ENCODE measurements at places on chromosomes 4 and X. TPM values are rescaled to one million over a fixed set of nuclear protein-coding genes. Genes with fewer than 3 reads are reported as not detected.

DNA sequence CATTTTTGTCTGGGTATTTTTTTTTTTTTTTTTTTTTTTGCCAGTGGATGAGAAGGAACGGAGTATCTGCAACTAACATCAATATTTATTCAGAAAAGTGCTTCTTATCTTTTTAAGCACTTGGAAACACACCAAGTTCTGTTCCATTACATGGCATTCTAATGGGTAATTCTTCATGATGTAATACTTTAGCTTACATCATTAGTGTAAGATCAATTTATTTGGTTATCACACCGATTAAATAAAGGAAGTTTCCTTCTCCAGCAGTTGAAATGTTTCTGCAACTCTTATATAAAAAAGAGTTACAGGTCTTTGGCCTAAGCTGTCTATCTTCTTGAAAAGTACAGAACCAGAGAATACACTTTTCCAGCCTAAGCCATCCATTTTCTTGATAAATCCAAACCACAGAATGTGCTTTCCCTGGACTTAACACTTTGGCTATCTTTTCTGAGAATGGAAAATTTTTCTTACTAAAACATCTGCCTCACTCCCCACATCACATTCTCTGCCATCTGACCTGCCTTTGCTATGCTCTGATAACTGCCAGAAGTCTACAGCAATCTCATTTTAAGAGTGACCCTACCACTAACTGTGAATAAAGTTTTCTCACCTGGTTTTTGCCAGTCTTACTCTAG lies 191.9 kb upstream of the MAB21L2 start:
- DNase-seq = no peak

The TMEM35A gene
- total RNA-seq = not detected

DNA sequence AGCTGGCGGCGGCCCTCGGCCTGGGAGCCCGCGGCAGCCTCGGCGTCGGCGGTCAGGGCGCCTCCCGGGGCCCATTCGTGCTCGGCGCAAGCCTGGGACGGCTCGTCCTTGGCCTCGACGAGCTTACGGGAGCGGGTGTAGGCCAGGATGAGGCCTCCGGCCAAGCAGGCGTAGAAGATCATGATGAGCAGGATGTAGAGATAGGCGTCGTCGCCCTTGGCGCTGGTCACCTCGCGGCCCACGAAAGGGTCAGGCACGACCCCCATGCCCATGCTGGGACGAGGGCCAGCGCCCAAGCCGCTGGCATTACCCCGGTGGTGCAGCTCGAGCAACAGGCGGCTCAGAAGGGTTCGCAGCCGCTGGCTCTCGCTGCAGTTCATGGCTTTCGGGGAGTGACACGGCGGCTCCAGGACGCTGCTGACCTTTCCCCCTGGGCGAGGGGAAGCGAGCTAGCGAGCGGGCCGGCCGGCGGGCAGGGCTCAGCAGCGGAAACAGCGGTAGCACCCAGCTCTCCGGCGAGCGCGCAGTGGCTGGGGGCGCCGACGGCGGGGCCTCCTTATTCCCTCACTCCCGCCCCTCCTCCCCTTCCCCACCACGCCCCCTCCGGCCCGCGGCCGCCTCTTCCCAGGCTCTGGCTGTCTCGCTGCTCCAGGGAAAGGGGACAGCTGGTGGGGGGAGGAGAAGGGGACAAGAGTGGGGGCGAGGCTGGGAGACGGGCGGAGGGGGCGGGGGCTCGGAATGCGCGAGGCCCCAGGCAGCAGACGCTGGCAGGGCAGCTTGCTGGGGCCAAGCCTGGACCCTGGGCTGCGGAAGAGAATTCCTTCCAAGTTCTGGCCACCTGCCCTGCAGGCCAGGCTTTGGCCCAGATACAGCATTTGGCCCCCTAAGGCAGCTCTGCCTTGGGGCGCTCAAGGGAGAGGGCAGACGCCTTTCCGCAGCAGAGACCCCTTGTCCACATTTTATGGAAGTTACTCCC lies at the start of gene KCNE5:
TSS of gene KCNE5 (minus strand) at position 532 of the 976 bp plus-strand sequence. CDS start at position 380, 152 bp downstream.
- no peak for DNase-seq

- no peak for DNase-seq
These were observed 205.1 kb downstream of the RASL11B start for GRCh38 chr4:53067125-53067802.

The PRAF2 gene
- 14.9 TPM for total RNA-seq

The BEX1 gene
- total RNA-seq = not detected

- DNase-seq = no peak
These were observed 17.1 kb upstream of the HERC3 start for GRCh38 chr4:88575186-88575585.

GRCh38 chrX:9324676-9325075 lies 140.2 kb upstream of the TBL1X start:
- no peak for DNase-seq

The REELD1 gene
- not detected for total RNA-seq

- no peak for DNase-seq
These were observed 5.7 kb upstream of the CXXC4 start for GRCh38 chr4:104500442-104500841.

GRCh38 chrX:118965395-118965794 lies 9.0 kb upstream of the LONRF3 start:
- no peak for DNase-seq

- no peak for DNase-seq
These were observed 744.1 kb downstream of the STIM2 start for GRCh38 chr4:27604692-27605091.

DNA sequence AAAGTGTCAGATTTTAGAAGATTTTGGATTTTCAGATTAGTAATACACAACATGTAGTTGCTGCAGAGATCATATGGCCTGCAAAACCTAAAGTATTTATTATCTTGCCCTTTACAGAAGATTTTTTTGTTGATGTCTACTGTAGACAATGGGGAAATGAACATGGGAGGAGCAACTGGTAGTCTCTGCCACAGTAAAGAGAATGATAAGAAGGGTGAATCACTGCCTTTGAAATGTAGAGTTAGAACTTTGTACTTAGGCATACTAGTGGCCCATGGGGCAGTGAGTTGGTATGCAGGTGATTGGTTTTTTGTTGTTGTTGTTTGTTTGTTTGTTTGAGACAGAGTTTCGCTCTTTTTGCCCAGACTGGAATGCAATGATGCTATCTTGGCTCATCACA lies 50.1 kb downstream of the GAB1 start:
- DNase-seq = no peak

The DSPP gene
- total RNA-seq = not detected

The ADH6 gene
- not detected for total RNA-seq

The MAGEA9B gene
- total RNA-seq = not detected

GRCh38 chrX:126376465-126376864 lies 176.1 kb downstream of the DCAF12L1 start:
- no peak for DNase-seq

DNA sequence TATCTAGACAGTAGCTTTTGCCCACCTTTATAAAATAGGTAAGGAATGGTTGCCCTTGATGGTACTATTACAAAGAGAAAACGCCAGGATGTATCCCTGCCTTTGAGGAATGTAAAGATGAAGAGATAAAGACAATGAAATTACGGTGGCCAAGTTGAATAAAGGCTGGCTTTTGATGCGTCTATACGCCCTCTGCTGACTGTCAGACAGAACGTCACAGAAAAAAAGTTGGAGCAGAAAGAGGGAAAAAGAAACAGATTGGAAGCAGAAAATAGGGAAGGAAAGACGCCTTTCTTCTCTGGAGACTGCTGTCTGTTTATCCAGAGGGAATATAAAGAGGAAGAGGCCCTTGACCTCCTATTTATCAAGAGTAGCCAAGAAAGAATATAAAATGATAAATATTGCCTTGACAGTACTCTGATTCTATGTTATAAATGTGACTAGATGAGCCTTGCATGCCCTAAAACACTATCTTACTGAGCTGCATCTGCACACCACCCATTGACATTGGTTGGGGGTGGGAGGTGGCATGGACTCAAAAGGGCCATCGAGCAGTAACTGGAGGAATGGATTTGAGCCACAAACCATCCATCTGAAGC lies 30.6 kb downstream of the PCDH19 start:
- DNase-seq = no peak

- DNase-seq = no peak
These were observed 84.7 kb upstream of the NDST3 start for GRCh38 chr4:117949621-117950020.

The SLC9B2 gene
- total RNA-seq = 34.7 TPM

GRCh38 chrX:18491587-18492340 lies 66.4 kb downstream of the CDKL5 start:
- no peak for DNase-seq

The SPATA18 gene
- 0.13 TPM for total RNA-seq

- DNase-seq = no peak
These were observed 19.1 kb upstream of the MAD2L1 start for GRCh38 chr4:120085705-120086104.

GRCh38 chr4:3310301-3311094 lies 17.7 kb downstream of the RGS12 start:
- no peak for DNase-seq

The SSX3 gene
- total RNA-seq = not detected

DNA sequence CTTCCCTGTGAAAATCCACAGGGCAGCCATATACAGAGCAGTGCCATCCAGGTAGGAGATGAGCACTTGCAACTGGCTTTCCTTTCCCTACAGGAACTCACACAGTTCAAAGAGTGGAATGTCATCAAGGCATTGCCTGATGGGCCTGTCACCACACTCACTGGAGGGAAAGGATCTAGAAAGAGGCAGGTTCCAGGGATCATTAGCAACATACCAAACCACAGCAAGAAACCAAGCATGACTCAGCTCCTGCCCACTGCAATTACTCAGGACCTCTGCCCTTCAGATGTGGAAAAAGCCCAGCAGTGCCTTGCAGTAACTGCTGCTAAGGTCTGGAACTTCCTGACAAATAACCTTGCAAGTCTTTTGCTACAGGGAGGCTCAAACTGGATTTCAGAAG lies 101.2 kb downstream of the ZNF674 start:
- no peak for DNase-seq

GRCh38 chr4:174173360-174173759 lies 110.1 kb downstream of the FBXO8 start:
- no peak for DNase-seq

DNA sequence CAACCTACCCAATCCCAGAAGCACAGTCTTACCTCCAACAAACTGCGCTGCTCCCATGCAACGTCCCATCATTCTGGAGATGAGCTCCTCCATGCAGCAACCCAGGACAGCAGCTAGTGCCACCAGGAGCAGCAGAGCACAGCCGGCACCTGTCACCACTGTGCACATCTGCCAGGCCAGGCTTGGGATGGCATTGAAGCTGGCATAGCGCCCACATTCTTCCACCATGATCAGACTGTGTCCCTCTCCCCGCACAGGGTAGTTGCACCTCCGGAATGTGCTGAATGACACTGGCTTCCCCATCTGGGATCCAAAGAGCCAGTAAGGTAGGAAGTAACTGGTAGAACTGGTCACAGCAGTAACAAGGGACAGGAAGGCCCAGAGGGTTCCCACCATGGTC lies 8.8 kb downstream of the LHFPL1 start:
- DNase-seq = no peak

DNA sequence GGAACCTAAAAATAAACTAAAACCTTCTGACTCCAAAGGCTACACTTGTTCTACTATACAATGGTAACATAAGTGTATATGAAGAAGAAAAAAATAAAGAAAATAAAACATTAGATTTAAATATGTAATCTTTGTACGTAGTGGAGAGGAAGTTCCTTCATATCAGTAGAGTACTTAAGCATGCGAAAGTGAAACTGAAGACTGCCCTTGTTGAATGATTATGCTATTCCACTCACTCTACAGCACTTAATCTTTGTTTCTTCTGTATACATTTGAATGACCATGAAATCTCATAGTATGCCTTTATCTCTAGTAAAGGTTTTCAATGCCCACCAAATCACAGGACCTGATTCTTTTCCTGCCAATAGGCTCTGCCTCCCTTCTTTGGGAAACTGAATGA lies 78.9 kb downstream of the NDST3 start:
- no peak for DNase-seq

DNA sequence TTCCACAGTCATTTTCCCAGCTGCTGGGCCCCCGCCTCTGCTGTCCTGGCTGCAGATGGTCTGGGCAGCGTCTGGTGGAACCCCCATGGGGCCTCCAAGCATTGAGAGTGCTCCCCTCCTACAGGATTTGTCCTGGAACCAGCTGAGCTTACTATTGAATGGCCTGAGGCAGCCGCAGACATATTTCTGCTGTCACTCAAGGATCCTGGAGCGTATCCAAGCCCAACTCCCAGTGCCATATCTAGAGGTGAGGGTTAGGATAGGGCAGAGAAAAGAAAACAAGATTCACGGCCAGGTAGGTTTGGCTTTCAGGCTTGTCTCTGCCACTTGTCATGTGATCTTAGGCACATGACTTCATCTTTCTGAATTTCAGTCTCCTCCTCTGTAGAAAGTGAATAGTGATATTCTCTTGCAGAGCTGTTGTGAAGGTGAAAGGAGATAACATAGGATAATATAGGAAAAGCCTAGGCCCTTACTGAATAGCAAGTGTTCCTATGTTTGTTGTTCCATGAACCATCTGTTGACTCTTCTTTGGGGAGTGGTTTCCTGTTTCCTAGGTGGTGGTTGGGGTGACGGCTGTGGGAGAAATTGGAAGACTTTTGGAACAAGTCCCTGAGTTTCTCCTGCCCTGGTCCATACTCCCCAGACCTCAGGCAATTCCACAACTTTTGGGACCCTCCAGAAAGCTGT lies 52.3 kb downstream of the SEPSECS start:
- no peak for DNase-seq

DNA sequence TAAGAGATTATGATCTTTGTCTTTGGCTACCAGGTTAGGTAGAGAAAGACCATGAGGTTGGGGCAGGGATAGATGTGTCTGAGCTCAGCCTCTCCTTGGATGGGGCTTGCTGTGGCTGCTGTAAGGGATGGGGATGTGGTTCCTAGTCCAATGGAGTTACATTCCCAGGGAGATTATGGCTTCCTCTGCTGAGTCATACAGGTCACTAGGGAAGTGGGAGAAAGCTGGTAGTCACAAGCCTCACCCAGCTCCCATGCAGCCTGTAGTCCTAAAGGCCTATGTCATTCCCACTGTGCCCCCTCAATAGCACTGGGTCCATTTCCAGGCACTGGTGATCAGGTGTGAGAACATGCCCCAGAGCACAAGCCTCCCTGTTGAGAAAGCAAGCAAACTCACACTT lies 70.6 kb upstream of the CENPE start:
- DNase-seq = no peak

DNA sequence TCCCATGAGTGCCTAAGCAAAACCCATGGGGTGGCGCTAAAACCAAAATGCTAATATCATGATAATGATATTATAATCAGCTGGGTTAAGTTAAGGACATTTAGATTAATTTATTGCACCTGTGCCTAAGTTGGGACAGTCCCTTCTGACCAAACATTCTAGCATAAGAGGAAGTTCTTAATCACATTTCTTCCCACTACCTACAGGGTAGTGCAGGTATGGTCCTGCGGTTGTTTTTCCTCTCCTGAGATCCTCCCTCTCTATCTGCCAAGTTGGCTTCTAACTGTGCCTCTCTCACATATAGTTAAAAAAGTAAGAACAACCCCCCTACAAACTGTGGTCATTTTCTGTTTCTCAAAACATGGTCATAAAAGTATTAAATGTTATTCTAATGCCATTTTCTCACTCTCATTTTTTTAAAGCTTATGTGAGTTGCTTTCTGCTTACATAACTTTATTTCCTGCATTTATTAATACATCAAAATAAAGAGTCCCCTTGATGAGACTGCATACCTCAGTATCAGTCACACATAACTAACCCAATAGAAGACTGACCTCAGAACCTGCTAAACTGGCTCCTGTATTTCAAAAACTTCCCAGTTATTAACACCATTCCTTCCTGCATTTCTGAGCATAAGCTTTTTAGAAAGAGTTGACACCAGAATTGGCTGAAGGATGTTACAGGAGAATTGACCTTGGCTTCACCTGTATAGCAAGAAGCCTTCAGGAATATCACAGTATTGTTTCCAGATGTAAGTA lies 1332.5 kb downstream of the FSTL5 start:
- DNase-seq = no peak

- DNase-seq = no peak
These were observed 220.7 kb downstream of the TACR3 start for GRCh38 chr4:103499094-103499493.

The SOX3 gene
- total RNA-seq = not detected

The TRIM75 gene
- total RNA-seq = not detected

Data from activated T-helper 1 cell treated with anti-CD3 and anti-CD28 coated beads, Interleukin-12 subunit alpha, Interleukin-12 subunit beta, Interleukin-2, Interleukin-4 antibody, amounts not matched to agents 30 ng/mL and 10 ng/mL and 1 ng/mL, durations not matched to agents 14 hours and 24 hours and 36 hours (primary cell).